NCI-H187 (cell line): ENCODE measurements at places on chromosomes 16 and 17.
A peak's percentile ranks its signal among the peaks of the same experiment; 100 is the strongest.

DNA sequence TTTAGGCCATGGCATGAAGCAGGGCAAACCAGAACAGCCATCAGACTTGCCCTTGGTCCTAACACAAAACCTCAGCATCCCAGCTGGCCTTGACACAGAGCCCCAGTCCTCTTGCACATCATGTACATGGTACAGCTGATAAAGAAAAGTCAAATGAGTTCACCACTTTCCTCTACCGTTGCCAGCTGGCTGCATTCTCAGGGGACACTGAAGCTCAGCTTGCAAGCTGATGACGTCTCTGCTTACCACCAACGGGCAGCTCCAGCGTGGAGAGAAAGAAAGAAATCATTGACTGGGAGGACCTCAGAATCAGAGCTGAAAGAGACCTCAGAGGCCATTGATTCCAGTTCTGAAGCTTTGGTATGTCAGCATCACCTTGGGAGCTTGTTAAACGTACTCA is 80.7 kb upstream of the CES5A start:
- DNase-seq = no peak

- DNase-seq = peak; percentile 72
These were observed 52.1 kb downstream of the CUEDC1 start for GRCh38 chr17:57902800-57903759.

DNA sequence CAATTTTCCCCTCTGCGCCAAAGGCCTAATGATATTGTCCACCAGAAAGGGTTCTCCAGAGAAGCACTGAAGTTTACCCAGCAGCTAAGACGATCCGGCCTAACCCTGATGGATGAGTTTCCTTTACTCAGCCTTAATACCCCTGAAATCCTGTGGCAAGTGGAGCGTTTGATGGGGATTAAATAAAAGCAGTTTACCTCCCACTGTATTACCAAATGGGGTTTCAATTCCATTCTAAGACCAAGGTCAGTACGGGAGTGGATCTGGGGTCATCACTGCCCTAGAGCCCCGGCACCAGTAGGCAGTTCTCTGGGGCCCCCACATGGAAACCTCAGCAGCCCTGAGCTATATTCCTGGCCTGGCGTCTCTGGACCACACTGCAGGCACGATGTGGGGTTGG is 97.1 kb upstream of the NOL11 start:
- DNase-seq = no peak

DNA sequence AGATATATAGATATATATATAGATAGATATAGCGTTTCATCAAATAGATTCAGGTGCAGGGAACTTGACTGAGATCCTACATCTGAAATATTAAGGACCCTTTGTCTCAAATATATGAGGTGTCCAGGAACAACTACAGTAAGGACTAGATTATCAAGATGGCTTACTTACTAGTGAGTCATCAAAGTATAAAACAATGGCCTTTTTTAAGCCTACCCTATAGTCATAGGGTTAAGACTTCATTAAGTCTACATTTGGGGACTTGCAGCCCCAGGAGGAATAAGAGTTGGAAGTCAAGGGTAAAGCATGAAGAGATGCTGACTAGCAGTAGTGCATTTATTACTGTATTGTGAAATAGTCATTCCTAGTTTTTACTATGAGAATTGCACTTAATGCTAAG is 1023.4 kb downstream of the CDH11 start:
- DNase-seq = no peak

DNA sequence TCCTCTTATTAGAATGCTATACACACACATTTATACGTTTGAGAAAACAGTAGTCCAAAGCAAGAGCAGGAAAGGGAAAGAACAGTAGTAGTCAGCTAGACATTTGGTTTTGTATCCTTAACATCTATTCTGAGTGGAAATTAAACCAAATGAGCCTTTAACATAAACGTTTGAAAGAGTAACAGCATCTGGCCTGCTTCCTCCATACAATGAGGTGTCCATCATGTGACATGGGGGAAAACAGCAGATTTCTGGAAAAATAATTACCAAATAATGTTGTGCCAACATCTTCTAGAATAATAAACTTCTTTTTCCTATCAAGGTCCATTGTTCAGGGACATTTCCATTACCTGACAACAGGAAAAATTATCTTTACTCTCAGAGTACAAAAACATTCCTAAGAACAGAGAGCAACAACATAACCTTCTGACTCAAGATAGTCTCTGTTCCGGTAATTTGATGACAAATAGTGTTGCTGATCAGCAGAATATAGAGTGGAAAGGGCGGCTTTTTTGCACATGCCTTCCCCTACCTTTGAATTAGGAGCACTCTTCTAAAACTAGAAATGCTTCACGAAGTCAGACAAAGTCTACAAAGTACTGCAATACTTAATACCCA is 20.2 kb downstream of the CYTH1 start:
- no peak for DNase-seq

- peak; percentile 14 for DNase-seq
These were observed 896 bp upstream of the MYLK3 start for GRCh38 chr16:46748775-46749705.

GRCh38 chr16:89026121-89026612 is 49.2 kb upstream of the CBFA2T3 start:
- DNase-seq = no peak

DNA sequence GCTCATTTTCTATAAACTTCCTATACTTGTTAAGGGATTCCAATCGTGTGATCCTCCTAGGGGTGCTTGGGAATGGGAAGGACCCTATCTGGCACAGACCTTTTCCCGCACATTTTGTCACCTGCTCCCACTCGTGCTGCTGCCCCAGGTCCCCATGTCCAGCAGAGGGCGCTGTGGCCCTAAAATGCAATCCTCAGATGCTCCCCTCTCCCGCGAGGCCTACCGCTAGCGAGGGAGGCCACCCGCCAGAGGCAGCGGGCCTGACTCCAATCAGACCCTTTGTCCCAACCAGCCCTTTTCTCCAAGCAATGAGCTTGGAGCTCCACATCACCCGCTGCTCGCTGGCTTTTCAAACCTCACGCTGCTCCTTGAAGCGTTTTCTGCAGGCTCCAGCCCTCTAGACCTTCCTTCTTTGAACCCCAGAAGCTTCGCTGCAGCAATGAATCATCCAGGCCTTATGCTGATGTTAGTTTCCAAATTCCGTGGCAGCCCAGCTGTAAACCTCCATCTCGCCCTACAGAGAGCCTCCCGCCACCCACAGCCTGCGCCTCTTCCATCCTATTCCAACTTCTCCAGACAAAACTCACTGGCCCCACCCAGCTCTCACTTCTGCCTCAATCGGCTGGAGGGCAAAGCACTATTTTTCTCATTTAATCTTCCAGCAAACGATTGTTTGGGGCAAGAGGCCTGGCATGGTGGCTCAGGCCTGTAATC is 23.6 kb upstream of the FZD2 start:
- peak; percentile 63 for DNase-seq

DNA sequence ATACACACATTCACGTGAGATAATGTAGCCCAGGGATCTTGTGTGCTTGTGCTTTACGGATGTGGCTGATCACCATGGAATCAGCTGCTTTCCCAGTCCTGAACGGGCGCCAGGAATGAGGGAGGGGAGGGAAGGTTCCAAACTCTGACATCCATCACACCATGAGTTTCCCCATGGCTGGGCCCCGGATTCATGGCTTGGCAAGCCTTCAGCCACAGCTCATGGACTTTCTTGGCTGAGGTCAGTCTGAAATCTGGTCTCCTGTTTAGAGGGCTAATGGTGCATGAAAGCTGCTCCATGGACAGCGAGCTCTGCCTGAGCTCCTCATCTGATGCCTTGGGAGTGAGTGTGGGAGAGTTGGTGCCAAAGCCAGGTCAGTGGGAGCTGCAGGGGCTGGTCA is 767.6 kb upstream of the EEF2KMT start:
- DNase-seq = no peak

- DNase-seq = no peak
These were observed 18.9 kb upstream of the P2RX1 start for GRCh38 chr17:3935140-3935542.

DNA sequence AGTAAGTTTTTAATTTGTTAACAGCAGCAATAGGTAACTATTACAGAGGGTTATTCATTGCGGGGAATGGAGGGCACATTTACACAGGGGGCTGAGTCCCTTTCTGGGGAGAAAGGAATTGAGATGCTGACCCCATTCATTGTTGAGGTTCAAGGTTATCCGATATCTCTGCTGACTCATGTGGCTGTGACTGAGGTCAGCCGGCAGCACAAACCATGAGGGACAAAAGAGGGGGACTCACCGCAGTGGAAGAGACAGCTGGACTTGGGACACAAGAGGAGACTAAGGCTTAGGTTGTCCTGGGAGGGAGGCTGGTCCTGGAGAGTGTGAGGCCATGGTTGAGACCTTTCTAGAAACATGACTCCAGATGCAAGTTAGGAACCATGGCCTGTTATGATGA is 119.1 kb upstream of the XYLT1 start:
- no peak for DNase-seq

GRCh38 chr16:14483819-14484385 is 146.2 kb downstream of the PARN start:
- DNase-seq = no peak

GRCh38 chr17:9790889-9791876 is at the start of gene DHRS7C:
Gene DHRS7C (minus strand): TSS chr17:9791592. CDS start chr17:9791284, 308 bp downstream.
- DNase-seq = no peak

DNA sequence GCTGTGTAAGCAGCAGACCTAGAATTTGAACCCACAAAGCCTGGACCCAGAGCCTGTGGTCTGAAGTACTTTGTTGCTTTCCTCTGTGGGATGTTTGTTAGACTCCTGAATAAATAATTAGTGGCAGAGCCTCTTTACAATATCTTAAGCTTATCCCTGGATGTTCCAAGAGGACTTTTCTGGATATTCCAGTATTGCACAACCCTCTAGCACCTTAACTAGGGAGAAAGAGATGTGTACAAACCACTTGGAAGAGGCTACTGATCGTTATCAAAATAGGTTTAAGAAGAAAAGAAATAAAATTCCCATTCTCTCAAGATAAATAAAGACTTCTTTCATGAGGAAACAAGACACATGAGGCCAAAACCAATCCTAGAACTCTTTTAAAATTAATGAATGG is 632.4 kb downstream of the CDH11 start:
- DNase-seq = no peak

GRCh38 chr16:72427783-72428331 is 255.9 kb upstream of the PMFBP1 start:
- DNase-seq = no peak

DNA sequence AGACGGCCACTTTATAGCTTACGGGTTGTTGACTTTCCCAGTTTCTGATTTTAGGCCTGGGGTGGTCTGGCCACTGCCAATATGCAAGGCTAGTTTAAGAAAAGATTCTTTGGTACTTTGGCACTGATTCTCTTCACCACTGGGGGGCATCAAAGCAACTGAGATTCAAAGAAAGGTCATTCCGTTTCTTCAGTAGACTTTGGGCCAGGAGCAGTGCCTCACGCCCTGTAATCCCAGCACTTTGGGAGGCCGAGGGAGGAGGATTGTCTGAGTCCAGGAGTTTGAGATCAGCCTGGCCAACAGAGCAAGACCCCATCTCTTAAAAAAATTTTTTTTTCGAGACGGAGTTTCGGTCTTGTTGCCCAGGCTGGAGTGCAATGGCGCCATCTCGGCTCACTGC is 53.0 kb downstream of the RPA1 start:
- no peak for DNase-seq

DNA sequence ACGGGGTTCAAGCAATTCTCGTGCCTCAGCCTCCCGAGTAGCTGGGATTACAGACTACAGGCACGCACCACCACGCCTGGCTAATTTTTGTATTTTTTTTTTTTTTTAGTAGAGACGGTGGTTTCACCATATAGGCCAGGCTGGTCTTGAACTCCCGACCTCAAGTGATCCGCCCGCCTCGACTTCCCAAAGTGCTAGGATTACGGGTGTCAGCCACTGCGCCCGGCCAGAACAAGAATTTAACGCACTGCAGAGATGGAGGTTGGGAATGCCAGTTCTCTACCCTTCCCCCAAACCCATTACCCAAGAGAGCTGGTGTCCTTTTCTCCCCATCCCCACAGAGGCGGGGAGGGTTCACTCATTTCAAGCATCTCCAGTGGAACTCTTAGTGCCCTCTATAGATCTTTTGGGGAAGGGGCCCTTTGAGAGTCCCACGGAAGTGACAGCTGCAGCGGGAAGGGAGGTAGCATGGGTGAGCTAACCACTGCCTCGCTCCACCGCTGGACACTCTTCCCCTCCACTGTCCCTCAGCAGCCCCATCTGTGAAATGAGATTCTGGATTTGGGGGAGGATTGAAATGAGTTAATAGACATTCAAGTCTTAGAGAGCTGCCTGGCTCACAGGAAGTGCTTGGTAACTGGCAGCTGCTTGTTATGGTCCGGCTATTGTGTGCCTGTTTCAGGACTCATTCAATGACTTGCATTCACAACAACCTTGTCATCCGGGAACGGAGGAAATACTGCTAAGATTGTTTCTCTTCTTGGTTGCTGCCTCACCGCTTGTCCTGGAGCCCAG is 3.5 kb upstream of the UBALD2 start:
- DNase-seq = no peak

- DNase-seq = no peak
These were observed 87.2 kb upstream of the SMIM36 start for GRCh38 chr17:55598495-55598894.

DNA sequence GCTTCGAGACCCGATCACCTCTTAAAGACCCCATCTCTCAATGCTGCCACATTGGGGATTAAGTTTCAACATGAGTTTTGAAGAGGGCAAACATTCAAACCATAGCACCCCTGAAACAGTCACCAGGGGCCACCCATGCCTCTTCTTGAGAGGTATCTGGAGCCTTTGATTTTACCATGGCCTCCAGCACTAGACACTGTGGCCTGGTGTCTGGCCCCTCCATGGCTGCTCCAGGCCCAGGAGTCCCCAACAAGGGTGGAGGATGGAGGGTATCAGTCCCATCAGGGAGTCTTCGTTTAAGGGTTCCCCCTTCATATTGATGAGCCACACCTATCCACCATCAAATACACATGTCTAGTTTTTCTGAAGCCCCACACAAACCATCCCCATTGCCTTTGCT is 66.5 kb upstream of the CDH5 start:
- no peak for DNase-seq

DNA sequence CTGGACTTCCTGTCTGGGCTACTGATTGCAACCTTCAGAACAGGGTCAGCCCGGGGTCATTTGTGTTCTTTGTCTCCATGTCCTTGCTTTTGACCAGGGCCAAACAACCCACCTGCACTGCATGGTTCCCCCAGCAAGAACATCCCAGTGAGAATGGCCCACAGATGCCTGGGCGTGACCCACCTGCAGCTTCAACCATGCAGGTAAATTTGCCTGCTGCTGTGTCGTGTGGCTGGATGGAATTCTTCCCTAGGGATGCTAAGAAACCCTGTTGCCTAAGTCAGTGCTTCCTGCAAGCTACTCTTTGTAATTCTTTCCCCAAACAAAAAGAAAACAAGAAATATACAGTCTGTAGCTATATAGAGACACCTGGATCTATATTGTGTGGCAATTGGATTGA is 12.5 kb downstream of the CDH13 start:
- no peak for DNase-seq

DNA sequence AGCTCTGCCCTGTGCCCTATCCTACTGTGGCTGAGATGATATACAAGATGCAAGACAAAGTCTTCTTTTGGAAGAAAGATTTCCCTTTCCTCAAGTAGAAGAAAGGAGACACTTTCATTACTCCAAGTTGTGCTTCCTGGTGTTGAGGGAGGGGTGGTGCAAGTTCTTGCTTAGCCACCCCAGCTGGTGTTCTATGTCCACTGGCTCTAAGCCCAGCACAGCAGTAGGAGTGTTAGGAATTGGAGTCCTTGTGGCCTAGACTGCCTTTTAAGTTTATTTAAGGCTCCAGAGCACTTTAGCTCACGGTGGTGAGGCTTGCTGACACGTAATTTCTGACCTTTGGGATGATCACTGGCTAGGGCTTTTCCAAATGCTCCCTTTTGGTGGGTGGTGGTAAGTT is 109.7 kb downstream of the KIF2B start:
- DNase-seq = no peak

- no peak for DNase-seq
These were observed 61.8 kb downstream of the KSR1 start for GRCh38 chr17:27518048-27518447.

GRCh38 chr16:9050102-9050830 is 41.2 kb upstream of the HAPSTR1 start:
- DNase-seq = no peak
